ENCODE measurements at places on chromosomes 4 and X. TPM values are rescaled to one million over a fixed set of nuclear protein-coding genes. Genes with fewer than 3 reads are reported as not detected.
A peak's percentile ranks its signal among the peaks of the same experiment; 100 is the strongest.

- no peak for DNase-seq
These were observed 443.0 kb upstream of the GALNT7 start for GRCh38 chr4:172725581-172725980.

- peak; percentile 22 for DNase-seq
These were observed 136.5 kb downstream of the KDM6A start for GRCh38 chrX:45009371-45010000.

- DNase-seq: no peak
These were observed 634 bp downstream of the LRAT start for GRCh38 chr4:154744341-154744926.

- DNase-seq: no peak
These were observed 190.7 kb downstream of the ZNF674 start for GRCh38 chrX:46354481-46354880.

DNA sequence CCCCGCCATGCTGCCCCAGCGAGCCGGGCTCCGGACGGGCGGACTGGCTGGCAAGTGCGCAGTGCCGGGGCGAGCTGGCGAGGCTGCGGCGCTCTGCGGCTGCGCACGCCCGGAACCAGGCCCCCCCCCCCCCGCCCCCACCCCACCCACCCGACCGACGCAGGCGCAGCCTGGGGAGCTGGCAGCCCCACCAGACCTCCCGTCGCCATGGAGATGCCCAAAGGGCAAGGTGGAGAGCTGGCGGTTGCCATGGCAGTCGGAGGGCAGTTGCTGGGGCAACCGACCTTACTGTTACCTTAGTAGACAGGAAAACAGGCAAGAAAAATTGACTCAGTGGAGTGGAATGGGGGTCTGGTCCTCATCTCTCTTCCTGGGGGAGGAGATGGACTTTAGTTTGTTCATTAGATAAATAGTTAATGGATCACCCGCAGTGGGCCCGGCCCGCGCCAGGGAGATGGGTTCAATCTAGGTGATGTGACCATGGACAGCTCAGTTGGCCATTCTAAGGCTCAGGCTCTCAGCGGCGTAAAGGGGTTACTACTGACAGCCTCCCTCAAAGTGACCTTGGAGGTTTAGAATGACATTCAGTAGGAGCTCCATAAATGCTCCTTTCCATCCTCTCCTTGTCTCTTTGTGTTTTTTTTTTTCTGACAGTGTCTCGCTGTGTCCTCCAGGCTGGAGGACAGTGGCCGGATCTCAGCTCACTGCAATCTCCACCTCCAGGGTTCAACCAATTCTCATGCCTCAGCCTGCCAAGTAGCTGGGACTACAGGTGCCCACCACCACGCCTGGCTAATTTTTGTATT is at the start of gene PCSK1N:
Gene PCSK1N (minus strand): TSS at position 87 of the 806 bp plus-strand sequence. CDS start 78 bp downstream, at position 9.
- DNase-seq: no peak

DNA sequence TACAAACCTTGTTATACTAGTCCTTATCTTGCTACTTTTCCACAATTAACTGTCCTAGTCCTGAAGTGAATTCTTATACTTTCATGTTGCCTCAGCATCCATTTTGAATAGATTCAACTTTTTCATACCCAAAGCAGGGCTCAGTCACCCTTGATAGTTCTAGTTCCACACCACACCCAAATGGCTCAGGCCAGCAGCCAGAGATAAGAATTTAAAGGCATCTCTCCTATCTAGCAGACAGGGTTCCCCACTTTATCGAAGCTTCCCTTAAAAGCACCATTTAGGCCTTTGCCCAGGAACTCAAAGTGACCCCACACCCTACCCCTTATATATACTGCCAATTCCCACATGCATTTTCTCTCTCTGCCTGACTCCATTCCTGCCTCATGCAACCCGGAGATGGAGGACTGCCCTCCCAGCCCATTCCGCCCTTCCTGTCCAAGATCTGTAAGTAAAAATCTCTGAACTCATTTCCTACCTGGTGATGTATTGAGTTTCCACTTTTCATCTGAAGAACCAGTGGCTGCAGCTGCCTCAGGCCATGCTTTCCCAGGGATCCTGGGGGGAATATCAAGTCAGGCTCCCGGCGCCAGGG is 63.7 kb upstream of the TXK start:
- no peak for DNase-seq

NOP14 gene
- 32.5 TPM for total RNA-seq

AVPR2 gene
- not detected for total RNA-seq

POU4F2 gene
- not detected for total RNA-seq

DNA sequence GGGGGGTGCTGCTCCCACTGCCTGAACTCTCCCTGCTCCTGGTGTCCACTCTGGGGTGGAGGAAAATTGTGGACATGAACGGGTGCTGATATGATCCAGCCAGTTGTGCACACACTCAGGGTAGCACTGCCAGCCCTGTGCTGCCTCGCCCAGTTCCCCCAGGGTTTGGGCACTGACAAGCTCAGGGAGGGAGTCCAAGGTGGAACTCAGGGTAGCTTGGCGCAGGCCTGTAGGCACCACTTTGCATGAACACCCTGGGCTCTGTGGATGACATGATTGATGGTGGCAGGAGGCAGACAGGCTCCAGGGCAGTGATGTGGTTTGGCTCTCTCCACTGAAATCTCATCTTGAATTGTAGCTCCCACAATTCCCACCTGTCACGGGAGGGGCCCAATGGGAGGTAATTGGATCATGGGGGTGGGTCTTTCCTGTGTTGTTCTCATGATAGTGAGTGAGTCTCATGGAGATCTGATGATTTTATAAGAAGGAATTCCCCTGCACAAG is 572.0 kb upstream of the PABPC4L start:
- DNase-seq: no peak

DNA sequence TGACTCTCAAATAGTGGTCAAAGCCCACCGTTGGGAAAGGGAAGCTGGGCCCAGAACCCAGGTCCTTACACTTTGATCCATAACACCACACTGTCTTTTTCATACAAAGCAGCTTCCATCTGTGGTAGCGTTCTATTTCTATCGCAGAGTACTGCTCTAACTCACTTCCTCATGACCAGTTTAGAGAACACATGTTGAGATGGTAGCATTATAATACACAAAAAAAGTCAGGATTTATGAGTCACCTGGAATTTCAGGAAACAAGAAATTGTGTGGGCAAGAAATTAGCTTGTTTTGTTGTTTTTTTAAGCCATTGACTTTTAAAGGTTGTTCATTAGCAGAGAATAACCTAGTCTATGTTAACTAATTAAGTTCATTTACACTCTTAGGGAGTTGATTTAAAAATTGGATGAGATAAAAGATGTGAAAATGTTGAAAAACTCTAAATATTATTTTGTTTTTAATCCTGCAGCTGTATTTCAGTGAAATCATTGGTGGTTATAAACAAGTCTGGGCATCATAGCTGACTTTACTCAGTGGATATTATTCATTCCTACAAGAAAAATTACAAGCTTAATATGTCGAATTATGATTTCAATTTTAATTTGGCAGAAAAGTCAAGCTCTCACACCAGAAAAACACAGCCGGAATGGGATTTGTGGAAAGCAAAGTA is 1011.1 kb upstream of the HS3ST1 start:
- DNase-seq: no peak

DNA sequence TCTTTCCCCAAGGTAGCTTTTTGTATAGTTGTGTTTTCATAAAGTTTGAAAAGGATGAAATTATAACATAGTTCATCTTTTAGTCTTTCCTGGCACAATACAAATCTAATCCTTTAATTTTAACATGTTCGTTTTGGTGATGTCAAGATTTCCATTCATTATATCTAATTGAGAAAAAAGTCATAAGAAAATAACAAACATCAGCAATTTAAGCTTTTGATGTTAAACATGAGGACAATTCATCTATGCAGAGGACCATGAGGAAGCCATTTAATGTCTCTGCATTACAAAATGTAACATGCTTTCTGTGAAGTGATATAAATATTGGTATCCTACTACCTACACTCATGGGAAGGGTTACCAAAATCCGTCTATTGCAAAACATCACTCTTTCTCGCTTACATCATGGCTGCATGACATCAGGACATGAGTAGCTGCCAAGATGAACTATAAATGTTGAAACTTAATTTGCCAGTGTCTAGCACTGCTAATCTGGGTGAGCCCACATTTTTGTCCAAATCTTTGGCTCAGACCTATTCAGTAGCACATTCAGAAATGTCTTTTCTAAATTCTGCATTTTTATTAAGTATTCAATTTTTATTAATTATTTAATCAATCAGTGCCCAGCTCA is 9.5 kb downstream of the EPGN start:
- DNase-seq: no peak

DNA sequence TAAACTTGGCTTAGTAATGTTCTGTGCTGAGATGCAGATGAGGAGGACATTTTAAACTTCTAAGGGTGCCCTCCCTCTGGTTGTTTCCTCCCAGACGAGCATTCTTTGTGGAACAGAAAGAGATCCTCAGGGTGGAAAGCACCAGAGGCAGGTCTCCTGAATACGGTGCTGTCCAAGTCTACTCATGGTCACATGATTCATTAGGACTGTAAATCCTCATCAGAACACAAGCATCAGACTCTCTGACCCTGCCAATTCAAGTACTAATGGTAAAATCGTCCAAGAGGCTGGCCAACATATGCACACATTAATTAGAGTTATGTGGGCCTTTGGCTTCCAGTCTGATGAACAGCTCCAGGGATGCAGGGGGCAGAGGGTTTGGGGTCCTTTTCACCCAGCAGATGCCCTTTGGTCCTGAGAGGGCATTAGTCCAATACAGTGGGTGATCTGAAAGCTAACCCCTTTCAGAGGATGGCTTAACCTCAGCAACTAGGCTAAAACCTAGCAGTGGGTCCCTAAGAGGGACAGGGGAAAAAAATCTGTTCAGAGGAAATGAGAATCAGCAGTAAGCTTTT is 18.2 kb downstream of the HAND2 start:
- no peak for DNase-seq

CENPVL1 gene
- total RNA-seq: not detected

DNA sequence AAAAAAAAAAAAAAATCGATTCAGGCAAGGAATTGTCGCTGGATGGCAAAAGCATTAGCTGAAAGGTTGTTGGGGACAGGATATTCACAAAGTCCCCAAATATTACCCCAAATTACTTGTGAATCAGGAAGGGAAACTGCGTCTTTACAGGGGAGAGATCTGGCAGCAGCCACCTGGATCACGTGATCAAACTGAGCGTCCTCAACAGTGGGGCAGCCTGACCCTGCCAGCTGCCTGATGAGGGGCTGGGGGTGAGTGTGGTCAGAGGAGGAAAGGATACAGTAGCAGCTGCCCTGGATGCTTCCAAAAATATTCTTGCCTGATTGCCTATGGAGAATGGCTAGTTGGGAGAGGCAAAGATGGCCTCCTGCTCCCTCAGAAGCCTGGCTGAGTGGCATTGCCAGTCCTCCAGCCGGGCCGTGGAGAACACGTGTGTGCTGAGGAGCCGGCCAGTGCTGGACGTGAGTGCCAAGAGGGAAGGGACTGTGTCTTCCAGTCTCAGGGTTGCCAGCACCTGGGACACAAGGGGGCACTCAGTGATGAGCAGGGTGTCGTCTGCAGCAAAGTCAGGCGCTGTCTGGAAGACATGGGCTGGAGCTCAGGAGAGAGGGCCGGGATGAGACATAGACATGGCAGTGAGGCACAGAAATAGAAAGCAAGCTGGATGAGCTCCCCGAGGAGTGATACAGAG is 3.0 kb upstream of the LAGE3 start:
- DNase-seq: no peak

GRCh38 chr4:7394681-7395451 is 39.9 kb downstream of the PSAPL1 start:
- no peak for DNase-seq

DNA sequence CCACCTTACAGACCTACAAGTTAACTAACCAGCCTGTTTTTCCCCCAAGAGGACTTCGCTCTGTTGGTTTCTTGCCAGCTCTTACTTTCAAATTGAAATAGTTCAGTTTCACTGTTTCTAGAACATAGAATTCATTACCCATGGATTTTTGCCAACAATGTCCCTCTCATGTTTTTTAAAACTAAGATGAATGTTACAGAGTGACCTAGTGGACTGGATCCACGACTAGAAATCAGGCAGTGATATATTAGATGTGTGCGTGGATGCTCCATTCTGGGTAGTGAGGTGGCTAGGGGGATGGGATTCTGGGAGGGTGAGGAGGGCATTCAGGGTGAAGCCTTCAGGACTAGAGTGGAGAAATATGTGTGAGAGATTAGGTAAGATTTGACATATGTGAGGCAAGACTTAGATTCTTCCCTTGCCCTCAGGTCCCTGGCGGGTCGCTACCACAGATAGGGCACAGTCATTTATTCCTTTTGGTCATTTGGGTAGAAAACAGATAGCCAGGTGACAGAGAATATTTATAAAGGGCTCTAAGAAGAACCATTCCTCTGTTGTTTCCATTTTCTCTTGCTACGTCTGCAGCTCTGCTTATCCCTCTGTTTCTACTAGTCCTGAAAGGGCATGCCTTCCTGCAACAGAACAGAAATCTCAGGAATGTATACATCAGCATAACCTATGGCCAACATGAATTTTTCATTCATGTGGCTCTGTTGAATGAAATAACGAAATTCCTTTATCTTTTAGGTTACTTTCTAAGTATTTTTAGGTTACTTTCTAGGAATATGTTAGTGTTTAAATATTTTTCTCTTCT is 15.4 kb upstream of the JADE1 start:
- no peak for DNase-seq

DNA sequence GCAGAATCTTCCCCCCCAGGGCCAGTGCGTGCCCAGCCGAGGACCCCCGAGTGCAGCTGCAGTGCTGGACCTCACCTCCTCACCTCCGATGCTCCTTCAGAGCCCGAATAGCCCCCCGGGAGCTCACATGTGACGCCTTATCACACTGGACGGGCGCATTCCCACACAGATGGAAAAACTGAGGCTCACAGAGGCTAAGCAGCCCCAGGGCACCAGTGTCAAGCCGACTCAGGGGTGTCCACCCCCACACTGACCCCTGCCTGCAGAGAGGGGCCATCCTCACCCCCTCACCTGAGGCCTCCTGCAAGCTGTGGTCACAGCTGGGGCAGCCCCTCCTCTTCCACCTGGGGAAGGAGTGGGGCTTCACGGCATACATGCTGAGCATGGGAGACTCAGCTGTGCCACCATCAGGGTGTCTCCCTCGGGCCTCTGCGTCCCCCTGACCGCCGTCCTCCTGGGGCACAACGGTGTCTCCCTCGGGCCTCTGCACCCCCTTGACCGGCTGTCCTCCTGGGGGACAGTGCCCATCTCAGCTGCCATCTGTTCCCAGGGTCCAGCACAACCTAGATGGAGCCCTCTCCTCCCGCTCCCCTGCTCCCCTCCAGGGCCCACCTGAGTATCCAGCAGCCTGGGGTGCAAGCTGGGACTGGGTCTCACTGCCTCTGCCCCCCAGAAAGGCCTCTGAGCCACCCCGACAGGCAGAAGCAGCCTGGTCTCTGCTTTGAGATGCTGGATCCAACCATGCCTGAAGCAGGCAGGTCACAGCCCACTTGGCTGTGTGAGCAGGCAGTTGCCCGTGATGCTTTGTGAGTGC is 85.3 kb upstream of the NKX1-1 start:
- DNase-seq: no peak

DNA sequence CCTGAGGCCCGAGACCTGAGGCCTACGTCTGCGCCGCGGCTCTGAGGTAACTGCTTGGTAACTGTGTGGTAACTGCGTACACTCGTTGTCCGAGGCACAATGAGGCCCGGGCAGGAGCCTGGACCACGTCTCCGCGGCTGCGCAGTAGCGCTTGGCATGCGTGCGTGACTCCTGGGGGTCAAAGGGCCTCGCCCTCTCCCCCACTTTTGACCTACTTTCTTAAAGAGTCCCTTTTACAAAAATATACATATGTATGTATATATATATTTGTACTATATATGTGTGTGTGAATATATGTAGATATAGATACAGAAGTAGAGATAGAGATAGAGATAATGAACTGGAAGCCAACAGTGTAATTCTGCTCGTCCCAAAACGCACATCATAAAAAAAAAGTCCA is at the start of gene BEND2:
Gene BEND2 (minus strand): TSS at position 101 of the 400 bp plus-strand sequence. CDS start 136 bp downstream, outside the sequence.
- DNase-seq: no peak
